ENCODE measurements at places on chromosomes 3 and 15.

DNA sequence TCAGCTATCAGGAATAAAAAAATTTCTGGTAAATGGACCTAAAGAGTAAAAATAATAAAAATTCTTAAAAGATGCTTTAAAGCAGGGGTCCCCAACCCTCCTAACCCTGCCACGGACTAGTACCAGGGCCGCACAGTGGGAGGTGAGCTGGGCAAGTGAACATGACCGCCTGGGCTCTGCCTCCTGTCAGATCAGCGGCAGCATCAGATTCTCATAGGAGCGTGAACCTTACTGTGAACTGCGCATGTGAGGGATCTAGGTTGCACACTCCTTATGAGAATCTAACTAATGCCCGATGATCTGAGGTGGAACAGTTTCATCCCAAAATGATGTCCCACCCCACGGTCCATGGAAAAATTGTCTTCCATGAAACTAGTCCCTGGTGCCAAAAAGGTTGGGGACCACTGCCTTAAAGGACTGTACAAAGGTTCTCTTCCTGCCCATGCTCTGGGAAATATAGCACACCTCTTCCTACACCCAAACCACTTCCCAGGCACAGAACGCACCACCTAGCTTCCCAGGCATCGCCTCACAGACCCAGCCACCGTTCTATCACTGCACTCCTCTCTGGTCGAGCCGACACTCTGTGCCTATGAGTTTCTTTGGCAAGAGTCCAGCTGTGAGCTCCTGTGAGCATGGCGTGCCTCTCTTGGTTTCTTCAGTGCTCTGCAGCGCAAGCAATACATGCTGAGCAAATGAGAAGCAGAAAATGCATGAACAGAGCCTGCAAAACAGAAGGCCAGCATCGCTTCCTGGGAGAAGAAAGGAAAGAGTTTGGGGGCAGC lies 104.9 kb downstream of the OCA2 start:
- DNase-seq: no peak

DNA sequence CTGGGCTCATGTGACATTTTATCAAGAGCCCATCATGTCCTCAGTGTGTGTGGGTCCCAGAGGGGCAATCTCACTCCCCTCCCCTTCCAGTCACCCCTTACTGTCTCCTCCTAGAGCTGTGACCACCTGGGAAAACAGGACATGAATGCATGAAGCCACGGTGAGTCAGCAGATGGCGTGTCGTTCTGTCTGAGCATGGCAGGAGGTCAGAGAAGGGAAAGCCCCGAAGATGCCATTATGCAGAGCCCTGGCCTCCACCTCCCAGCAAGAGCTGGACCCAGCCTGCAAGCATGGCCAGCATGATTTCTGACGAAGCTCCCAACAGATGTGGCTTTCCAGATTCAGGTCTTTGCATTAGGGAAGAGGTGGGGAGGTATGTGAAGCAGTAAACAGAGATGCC lies 118.5 kb downstream of the TLE3 start:
- DNase-seq: no peak

- no peak for DNase-seq
Measured at GRCh38 chr3:61853912-61854311, 292.5 kb downstream of the PTPRG start.

- no peak for DNase-seq
Measured at GRCh38 chr15:51260202-51260601, 78.2 kb downstream of the CYP19A1 start.

DNA sequence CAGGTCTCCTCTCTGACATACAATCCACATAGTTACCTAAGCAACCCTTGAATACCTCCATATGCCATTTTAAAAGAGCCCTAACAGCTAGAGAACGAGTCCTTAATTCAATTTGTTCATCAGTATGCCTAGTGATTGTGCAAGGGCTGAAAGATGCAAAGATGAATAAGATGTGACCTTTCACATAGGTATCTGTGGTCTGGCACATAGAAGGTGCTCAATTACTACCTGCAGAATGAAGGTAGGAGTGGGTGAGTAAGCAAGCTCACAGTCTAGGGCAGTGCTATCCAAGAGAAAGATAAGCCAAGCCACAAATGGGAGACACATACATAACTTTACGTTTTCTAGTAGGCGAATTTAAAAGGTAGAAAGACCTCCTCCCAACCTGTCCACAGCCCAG lies 157.9 kb downstream of the OSBPL10 start:
- no peak for DNase-seq

GRCh38 chr3:17340693-17341092 lies 401.7 kb downstream of the TBC1D5 start:
- no peak for DNase-seq

GRCh38 chr3:133069556-133070286 lies 31.5 kb downstream of the TMEM108 start:
- no peak for DNase-seq

DNA sequence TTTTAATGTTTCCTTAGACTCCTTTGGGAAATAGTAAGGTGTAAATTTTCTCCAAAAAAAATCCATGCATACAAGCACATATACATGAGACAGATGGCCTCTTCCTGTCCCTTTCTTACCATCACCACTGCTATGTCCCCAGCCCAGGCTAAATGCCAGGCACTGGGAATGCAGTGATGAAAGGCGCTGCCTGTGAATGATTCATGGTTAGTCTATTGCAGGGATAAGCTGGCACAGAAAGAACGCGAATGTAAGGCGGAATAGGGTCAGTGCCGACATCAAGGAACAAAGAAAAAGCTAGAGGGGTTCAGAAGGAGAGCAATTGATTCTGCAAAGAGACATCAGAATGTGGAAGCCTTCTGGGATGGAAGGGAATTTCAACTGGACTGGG lies 36.2 kb upstream of the CFAP161 start:
- DNase-seq: no peak

DNA sequence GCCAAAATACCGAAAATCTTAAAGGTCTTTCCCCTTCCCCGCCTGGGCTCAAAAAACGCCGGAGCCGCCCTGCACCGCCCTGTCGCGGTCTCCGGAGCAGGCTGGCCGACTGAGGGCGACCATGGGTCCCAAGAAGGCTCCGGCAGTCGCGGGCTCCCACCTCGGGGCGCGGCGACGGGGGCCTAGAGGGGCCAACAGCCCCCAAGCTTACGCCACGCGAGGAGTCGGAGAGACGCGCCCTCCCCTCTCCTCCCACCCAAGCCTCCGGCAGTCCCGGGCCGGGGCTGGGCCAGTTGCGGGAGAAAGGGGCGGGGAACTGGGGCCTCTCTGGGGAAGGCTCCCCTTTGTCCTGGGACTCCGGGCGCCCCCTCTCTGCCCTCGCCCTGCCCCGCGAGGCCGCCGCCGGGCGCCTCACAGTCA lies 69.2 kb downstream of the GOLGA8B start:
- no peak for DNase-seq

DNA sequence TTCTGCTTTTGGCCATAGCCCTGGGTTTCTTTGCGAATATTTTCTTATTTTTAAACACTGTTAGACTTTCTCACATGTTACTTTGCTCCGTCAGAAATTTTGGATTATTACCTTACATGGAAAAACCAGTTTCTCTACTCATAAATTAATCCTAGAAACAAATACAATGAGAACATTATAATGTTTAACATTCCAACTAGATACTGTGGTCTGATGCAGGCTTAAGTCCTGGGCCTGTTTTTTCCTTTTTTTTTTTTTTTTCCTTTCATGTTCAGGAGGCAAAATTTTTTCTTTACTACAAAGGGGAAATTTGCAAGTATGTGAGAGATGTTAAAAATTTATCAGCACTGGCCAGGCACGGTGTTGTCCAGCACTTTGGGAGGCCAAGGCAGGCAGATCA lies 28.9 kb downstream of the POPDC2 start:
- DNase-seq: no peak

DNA sequence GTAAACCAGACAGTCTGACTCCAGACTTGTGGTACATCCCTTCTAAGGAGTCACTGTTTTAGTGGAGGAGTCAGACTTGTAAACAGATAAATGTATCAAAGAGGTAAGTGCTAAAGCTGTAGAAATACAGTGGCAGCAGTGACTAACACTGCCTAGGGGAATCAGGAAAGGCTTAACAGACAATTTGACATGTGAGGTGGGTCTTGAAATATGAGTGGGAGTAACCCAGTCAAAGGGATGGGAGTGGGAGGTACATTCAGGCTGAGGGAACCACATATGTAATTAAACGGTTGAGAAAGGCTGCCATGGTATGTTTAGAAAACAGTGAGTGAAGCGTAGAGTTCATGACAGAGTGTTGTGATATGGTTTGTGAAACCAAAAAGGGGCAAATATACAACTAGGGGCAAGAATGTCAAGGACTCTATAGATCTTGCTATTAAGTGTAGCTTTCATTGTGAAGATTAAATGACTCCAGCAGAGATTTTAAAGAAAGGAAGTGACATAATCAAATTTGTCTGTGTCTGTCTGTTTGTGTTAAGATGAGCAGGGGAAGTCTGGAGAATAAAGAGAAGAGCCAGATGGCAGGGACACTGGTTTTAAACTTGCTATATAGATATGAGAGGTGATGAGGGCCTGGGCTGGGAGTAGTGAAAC lies 11.2 kb upstream of the ALCAM start:
- DNase-seq: no peak

DNA sequence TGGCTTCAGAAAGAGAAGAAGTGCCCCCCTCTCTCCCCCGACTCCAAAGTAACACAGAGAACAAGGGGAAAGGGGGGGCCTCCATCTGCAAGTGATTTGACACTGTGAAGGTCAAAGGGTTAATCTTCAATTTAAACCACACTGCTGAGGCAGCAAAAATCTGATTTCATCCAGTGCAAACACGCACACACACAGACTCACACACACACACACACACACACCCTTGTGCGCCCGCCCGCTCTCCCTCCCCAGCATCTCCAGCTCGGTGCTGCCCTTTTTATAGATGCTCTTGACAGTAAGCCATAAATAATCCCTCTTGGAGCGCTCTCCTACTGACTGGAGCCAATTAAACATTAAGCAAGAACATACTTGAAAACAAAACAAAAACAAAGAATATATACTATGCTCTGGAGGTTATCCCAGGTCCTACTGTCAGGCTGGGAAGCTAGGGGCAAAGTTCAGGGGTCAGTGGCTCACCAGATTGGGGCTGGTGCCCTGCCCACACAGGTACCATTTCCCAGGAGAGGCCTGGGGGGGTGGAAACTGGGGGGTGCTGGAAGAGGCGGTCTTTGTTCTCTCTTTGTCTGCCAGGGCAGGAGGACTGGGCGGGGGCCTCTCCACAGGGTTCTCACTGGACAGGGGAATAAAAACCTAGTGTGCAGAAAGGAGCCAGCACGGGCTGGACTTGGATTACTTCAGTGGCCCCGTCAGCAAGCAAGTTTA lies 16.3 kb downstream of the BMF start:
- DNase-seq: no peak

GRCh38 chr3:4750306-4750968 lies 228.8 kb upstream of the BHLHE40 start:
- DNase-seq: no peak

Data from omental fat pad (tissue), 4 donors.